Activated CD4-positive, alpha-beta T cell treated with anti-CD3 and anti-CD28 coated beads for 4 hours (primary cell): ENCODE measurements at places on chromosomes 13 and 19.

DNA sequence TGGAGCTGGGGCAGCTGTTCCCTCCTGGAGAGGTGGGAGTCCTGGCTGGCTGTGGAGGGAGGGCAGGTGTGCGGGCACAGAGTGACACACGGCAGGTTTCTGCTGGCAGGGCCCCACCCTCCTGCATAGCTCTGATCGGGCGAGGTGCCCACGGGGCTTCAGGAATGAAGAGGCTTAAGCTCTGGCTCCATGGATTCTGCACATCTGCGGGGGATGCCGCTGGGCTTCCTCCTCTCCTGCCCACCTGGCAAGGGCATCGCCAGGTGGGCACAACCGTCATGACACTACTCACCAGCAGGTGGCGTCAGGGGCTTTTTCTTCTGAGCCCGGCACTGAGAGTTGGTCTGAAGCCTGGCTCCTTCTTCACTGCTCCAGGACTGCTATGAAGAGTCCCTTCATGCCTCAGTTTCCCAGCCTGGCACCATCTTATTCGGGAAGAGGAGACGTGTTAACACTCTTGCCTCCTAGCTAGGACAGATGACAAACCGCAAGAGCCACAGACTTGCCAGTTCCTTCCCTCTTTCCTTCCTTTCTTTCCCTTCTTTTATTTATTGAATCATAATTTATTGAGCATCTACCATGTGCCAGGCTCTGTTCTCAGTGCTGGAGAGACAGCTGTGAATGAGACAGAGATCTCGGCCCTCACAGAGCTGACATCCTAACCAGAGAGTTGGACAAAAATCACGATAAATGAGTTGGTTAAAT lies 15.2 kb upstream of the PAK4 start:
- DNase-seq = peak; percentile 73

GRCh38 chr13:47917022-47917574 lies 84.0 kb downstream of the SUCLA2 start:
- DNase-seq = no peak

DNA sequence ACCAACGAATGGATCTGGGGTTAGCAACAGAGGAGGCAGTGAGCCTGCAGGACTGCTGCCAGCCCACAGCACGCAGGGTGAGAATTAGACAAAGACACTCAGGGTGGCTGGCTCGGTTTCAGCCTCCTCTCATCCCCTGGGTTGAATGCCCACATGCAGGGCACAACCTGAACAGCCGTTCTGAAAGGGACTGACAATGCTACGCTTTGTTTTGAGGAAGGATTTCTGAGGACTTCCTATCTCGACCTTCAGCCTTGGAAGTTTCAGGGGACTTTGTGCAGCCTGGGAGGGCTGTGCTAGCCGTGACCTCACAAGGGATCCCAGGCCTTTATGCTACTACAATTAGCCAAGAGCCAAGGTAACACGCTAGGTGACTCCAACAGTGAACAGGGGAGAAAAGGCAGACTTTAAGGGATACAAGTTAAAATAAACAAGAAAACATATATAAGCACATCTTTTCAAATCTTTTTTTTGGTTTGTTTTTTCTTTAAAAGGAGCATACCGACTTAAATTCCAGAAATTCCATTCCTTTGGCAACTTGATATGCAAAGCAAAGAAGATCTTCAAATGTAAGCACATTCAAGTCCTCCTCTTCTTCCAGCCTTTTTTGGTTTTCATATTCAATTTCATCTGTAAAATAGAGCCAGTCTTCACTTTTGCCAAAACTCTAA lies 34.5 kb upstream of the URAD start:
- no peak for DNase-seq

GRCh38 chr13:102609696-102610095 lies 12.9 kb downstream of the TPP2 start:
- no peak for DNase-seq

- DNase-seq = peak; percentile 89
Observed at GRCh38 chr19:1076951-1077350, 10.0 kb downstream of the ARHGAP45 start.

DNA sequence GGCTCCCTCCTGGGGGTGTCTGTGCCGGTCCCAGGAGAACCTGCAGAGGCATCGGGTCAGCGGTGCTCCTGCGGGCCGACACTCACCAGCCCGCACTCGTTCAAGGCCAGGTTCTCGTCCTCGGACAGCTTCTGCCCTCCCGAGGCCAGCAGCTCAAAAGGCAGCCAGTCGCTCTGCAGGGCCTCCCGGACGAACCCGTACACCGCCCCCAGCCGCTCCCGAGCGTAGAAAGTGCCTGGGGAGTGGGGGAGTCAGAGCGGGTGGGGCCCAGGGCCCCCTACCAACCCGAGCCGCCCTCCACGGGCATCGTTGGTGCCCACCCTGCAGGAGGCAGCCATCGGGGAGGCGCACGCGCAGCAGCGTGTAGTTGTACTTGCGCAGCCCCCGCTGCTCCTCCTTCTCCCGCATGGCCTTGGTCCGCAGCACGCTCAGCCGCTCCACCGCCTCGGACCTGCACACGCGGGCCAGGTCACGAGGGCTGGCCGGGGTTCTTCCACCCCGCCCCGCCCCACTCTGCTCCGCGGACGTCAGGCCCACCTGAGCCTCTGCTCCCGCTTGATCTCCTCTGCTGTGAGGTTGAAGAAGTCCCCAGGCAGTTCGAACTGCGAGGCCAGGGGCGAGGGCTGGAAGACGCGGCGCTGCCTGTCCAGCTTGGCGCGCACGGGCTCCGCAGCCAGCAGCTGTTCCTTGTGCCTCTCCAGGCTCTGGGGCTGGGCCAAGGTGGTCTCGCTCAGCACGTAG lies 11.5 kb downstream of the UBXN6 start:
- DNase-seq = no peak

DNA sequence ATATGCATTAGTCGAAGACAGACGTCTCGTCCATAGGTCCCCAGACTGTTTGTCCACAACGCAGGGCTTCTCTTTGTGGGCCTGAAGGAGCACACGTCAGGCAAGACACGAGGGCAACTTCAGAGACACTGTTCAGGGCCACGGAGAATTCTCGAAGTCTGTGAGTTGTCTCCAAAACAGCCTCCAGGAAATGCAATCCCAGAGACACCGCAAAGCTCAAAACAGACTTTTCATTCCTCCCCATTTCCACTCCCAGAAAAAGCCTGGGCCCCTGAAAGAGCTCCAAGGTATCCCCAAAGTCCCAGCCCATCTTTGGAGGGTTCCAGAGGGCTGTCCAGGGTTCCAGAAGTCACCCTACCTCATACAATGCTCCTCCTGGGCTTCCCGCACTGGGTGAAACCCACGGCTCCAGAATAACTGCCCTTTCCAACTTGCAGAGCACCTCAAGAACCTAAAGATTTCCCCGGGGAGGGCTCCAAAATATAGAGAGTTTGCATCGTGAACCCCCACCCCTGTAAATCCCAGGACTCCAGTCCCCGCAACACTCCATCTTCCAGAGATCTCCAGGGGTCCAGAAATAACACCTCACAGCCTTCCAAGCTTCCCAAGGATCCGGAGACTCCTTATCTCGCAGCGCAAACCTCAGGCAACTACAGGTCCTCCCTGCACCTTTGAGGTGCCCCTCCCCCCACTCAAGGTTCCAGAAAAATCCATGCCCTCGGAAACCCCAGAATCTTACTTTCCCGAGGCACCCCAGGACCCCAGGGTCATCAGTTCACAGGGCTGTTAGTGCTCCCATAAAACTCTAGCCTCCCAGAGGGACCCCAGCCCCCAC lies 687 bp upstream of the FTL start:
- DNase-seq = no peak

DNA sequence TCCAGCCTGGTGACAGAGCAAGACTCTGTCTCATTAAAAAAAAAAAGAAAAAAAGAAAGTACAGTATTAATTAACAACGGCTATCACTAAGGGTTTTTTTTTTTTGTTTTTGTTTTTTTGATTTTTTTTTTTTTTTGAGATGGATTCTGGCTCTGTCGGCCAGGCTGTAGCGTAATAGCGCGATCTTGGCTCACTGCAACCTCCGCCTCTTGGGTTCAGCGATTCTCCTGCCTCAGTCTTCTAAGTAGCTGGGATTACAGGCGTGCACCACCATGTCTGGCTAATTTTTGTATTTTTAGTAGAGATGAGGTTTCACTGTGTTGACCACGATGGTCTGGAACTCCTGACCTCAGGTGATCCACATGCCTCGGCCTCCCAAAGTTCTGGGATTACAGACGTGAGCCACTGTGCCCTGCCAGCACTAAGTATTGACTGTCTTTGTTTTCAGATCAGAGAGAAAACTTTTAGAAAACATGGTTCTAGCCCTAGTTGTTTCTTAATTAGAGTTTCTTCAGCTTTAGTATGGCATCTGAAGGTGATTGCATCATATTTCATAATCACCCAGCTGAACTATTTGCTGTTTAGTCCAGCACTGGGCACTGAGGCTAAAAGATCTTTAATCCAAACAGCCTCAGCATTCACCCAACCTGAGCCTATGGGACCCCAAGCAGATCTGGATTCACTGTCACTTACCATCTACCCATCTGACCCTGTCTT lies 2.7 kb upstream of the GATAD2A start:
- DNase-seq = no peak

GRCh38 chr19:22622901-22623840 lies 11.0 kb upstream of the ZNF492 start:
- DNase-seq = no peak

DNA sequence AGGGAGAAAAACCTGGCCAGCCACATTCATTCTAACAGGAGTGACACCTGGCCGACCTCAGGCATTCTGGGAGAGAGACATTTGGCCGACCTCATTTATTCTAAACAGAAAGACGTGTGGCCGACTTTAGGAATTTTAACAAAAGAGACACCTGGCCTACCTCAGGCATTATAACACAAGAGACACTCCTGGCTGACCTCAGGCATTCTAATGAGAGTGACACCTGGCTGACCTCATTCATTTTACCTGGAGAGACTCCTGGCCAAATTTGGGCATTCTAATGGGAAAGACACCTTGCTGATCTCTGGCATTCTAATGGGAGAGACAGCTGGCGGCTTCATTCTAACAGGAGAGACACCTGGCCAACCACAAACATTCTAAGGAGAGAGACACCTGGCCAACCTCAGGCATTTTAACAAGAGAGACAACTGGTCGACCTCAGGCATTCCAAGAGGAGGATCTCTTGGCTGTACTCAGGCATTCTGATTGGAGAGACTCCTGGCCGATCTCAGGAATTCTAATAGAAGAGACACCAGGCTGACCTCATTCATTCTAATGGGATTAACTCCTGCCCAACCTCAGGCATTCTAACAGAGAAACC lies 1353.9 kb downstream of the UQCRFS1 start:
- no peak for DNase-seq

DNA sequence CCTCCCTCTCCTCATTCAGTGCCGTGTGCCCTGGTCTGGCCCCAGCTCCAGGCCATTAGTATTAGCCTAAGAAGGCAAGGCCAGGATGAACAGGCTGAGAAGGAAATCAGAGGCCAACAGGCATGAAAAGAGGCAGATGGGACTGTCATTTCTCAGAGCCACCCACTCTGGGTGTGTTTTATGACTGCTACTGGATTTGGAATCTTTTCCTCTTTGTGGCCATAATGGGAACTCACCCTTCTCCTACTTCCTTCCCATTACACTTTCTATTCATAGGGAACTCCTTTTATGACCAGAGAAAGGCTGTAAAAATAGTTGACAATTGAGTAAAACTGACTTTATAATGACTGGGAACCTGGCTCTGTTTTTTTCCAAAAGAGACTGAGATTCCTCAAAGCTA lies 17.7 kb downstream of the CEACAM8 start:
- DNase-seq = no peak

DNA sequence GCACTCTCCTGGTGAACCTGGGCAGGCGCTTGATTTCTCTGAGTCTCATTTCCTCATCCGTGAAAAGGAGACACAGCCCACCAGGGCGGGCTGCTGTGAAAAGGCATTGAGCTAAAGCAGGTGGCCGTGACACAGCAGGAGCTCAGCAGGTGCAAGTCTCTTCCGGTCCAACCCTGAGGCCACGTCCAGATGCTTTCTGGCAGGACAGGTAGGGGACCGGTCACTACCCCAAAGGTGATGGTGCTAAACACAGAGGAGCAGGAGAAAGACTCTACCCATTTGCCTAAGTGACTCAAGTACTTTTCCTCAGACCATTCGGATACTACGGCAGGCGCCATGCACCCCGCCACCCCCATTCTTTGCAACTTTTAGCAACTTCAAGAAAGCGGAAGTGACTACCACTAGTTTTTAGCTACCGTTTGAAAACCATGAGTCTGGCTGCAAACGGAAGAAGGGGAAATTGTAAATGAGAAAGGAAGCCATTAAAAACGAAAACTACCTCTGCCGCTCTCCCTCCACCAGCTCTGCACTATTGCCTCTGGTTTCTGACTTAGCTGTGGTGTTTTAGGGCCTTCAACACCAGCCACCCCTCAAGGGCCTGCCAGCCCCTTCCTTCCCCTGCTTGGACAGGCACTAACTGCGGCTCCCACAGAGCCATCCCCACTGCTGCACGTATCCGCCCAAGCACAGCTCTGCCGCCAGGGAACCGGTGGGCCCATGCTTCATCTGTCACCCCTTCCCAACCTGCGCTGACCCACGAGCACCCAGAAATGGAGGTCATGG lies 4.8 kb downstream of the PPP6R1 start:
- peak; percentile 59 for DNase-seq

- no peak for DNase-seq
Observed at GRCh38 chr19:13063461-13064091, 39.1 kb downstream of the LYL1 start.
